A375 (cell line): ENCODE measurements at places on chromosomes 12 and 14. TPM values are rescaled to one million over a fixed set of nuclear protein-coding genes. Genes with fewer than 3 reads are reported as not detected.

The KRT3 gene
- not detected in 2 replicates for total RNA-seq

The GAPDH gene
- total RNA-seq: 9,533 and 10,599 TPM in 2 replicates

The BATF gene
- total RNA-seq: not detected in 2 replicates

The AHNAK2 gene
- 12.6 and 14.7 TPM in 2 replicates for total RNA-seq

The RFLNA gene
- total RNA-seq: not detected in 2 replicates

The ASPG gene
- not detected in 2 replicates for total RNA-seq

The KLHL33 gene
- total RNA-seq: 0.05 TPM in 1 of 2 replicates, not detected in the other

The PCED1B gene
- 3.4 and 7.2 TPM in 2 replicates for total RNA-seq

The HOXC4 gene
- 2.3 and 4.3 TPM in 2 replicates for total RNA-seq

The LAG3 gene
- total RNA-seq: 0.64 and 1.4 TPM in 2 replicates

The P2RX2 gene
- not detected in 2 replicates for total RNA-seq

The RDH12 gene
- not detected in 2 replicates for total RNA-seq
